ENCODE measurements at places on chromosomes 4 and X.

GRCh38 chr4:2930135-2930757 is 33.0 kb downstream of the NOP14 start:
- no peak for DNase-seq

- no peak for DNase-seq
Measured at GRCh38 chr4:154620111-154620510, 7.7 kb upstream of the FGG start.

- DNase-seq, result no peak
Measured at GRCh38 chrX:9122519-9123245, 88.8 kb upstream of the FAM9B start.

- DNase-seq, result no peak
Measured at GRCh38 chr4:18077808-18078207, 56.3 kb upstream of the LCORL start.

- DNase-seq, result no peak
Measured at GRCh38 chr4:144402176-144402575, 243.8 kb upstream of the HHIP start.

DNA sequence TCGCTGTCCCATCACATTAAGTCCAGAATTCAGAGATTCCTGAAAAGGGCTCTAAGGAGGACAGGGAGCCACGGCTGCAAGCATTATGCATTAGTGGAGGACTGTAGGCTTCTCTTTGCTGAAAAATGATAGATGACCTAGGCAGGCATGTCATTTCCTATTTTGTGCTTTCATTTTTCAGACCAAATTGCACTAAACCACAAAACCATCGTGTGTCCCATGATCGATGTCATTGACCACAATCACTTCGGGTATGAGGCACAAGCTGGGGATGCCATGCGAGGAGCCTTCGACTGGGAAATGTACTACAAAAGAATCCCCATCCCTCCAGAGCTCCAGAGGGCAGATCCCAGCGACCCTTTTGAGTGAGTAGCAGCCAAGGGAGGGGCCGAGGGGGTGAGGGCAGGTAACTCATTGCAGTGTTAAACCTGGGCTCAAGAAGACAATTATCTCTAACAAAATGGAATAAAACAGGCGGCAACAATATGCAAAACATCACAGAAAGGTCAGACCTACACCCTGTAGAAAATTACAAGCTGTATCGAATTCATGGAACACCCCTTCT is 355.2 kb upstream of the GALNT7 start:
- no peak for DNase-seq

DNA sequence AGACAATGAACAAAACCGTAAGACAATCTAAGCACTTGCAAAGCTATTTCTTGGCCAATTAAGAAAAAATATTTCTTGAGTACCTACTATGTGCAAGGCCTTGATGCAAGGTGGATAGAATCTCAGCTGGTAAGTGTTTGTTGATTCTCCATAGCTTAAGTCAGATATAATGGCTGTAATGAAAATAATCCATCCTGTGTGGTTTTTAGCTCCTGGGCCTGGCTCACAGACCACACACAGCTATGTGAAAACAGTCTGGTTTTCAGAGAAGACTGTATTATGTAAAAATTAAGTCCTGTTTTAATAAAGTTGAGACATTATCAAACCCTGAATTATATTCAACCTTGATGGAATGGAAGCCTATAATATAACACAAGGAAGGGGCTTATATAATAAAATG is 7.8 kb upstream of the DDIT4L start:
- no peak for DNase-seq

DNA sequence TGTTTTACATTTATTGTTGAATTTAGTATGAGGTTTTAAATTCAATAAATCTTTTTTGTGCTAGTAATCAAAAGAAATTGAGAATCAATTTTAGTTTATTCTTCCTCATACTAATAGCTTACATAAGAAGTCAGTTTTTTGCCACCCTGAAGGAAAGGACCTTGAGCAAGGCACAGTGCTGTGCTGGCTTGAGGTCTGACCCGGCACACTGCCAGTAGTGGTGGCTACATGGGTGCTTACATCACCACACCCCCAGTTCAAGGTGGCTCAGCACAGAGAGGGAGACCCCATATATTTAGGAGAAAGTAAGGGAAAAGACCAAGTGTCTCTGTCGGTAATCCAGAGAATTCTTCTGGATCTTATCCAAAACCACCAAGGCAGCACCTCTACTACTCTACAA is 86.0 kb upstream of the LANCL3 start:
- DNase-seq, result no peak

GRCh38 chr4:14025111-14025510 is 397.6 kb upstream of the BOD1L1 start:
- no peak for DNase-seq

- DNase-seq, result no peak
Measured at GRCh38 chr4:140789759-140790158, 33.6 kb upstream of the TBC1D9 start.

DNA sequence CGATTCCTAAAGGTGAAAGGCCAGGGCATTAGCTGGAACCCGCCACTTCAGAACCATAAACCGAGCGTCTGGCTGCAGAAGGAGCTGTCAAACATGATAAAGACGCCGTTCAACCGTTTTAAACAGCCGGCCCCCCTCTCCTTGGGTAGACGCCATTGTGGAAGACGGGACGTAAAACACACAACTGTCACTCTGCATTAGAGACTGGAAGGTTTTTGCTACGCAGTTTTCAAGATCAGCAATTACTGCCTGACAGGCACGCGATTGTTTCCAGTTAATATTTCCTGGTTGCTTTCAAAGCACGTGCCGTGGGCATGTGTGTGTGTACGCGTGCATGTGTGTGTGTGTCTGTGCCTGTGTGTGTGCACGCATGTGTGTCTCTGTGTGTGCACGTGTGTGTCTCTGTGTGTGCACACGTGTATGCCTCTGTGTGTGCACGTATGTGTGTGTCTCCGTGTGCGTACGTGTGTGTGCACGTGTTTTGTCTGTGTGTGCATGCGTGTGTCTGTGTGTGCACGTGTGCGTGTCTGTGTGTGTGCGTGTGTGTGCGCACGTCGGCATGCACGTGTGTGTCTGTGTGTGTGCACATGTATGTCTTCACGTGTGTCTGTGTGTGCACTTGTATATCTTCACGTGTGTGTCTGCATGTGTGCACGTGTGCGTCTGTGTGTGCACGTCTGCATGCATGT is 48.8 kb downstream of the SHOX start:
- no peak for DNase-seq

GRCh38 chr4:145881989-145882388 is 56.6 kb downstream of the ZNF827 start:
- DNase-seq, result no peak

- DNase-seq, result no peak
Measured at GRCh38 chr4:87390551-87390890, 467 bp downstream of the HSD17B11 start.

GRCh38 chrX:15404401-15405096 is 20.3 kb upstream of the VEGFD start:
- no peak for DNase-seq

DNA sequence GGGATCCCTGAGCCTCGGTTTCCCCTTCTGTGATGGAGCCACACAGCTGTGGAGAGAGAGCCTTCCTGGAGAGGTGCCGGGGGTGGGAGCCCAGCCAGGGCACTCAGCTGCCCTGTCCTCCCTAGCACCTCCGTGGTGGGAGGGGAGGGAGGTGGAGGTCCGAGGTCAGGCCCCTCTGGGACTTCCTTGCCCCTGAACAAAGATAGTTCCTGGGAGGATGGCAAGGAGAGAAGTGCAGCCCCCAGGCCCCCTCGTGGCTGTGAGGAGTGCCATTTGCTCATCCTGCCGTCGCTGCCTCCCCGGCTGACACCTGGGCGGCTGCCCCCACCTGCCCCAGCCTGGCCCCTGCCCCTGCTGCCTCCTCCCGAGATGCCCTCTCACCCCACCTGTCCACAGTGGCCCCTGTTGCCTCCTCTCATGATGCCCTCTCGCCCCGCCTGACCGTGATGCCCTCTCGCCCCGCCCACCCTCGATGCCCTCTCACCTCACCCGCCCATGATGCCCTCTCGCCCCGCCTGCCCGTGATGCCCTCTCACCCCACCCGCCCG is 12.7 kb downstream of the DOK7 start:
- no peak for DNase-seq

- peak; percentile 21 for DNase-seq
Measured at GRCh38 chrX:47483306-47484268, 565 bp upstream of the ZNF41 start.

- DNase-seq, result no peak
Measured at GRCh38 chr4:47031751-47032404, 511 bp downstream of the GABRB1 start.

GRCh38 chr4:144338834-144339233 is 198.3 kb upstream of the GYPA start:
- no peak for DNase-seq

DNA sequence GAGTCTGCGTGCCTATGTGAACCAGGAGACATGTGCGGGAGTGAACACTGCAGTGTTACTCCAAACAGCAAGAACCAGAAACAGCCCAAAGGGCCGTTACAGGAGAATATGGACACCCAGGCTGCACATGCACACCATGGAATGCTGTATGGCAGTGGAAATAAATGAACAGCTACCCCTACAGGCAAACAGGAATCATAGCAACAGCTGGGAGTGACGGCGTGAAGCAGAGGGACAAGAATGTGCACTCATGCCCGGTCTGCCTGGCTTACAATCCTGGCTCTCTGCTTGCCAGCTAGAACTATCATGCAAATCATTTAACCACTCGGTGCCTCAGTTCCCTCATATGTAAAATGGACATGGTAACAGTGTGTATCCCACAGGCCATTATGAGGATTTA is 16.6 kb downstream of the GPKOW start:
- DNase-seq, result peak; percentile 28

GRCh38 chr4:179447308-179447707 is 2005.1 kb upstream of the AGA start:
- peak; percentile 19 for DNase-seq

DNA sequence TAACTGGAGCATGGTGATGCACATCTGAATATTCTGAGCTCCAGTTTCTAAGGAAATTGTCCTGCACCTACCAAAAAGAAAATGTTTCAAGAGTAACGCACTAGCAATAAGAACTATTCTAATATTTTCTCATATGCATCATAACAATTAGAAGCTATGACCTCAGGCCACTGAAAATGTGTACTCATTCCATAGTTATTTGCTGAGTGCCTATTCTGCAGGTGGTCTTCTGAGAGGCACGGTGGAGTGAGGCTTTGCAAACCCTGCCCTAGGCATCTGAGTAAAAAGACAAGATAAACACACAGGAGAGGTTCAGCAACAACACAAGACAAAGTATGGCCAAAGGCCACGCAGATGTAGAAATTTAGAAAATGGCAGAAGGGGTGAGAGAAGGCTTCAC is 23.7 kb downstream of the SLC10A6 start:
- DNase-seq, result no peak

DNA sequence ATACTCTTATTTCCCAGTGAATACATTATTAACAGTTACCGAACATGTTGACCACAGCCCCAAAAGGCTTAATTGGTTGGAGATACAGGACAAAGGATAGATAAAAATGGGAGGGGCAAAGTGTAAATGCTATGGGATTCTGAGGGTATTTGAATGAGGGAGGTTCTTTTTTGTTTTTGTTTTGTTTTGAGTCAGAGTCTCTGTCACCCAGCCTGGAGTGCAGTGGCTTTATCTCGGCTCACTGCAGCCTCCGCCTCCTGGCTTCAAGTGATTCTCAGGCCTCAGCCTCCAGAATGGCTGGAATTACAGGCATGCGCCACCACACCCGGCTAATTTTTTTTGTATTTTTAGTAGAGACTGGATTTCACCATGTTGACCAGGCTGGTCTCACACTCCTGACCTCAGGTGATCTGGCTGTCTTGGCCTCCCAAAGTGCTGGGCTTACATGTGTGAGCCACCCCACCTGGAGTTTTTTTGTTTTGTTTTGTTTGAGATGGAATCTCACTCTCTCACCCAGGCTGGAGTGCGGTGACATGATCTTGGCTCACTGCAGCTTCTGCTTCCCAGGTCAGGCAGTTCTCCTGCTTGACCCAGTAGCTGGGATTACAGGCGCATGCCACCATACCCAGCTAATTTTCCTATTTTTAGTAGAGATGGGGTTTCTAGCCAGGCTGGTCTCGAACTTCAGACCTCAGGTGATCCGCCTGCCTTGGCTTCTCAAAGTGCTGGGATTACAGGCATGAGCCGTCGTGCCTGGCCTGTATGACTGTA is 9.0 kb downstream of the UBE2K start:
- DNase-seq, result no peak

All from C1 segment of cervical spinal cord (tissue), 14 donors.